ENCODE measurements at places on chromosomes 12 and 14.
A peak's percentile ranks its signal among the peaks of the same experiment; 100 is the strongest.

DNA sequence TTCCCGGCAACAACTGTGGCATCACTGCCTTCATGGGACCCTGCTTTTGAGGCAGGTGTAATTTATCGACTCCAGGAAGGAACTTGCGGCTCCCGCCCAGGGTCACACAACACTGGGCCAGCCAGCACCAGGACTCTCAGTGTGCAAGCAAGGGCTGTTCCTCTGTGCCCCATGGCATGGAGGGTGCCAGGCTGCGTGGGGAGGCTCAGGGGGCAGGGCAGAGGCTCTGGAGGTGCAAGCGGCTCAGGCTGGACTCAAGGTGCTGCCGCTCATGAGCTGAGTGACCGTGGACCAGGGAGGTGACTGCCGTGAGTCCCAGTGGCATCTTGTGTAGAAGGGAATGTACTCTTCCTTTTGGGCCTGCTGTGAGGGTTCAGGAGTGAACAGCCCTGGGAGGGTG, 57.6 kb downstream of the SLC24A4 start:
- no peak for DNase-seq

DNA sequence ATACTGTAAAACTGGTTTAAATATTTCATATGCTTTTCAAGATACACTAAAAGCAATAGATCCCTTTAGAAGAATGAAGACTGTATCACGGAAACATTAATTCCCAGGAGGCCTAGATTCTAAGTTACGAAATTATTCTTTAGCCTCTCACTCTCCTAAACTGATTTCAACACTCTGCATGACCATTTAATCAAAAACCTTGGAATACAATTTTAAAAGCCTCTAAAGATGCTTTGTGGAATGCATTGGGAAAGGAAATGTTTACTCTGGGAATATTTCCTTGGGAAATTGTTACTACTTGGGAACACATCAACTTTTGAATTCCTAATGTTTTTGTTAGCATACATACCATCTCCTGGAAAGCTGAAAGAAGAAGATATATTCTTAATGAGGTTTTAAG, 255.7 kb upstream of the FAR2 start:
- no peak for DNase-seq

DNA sequence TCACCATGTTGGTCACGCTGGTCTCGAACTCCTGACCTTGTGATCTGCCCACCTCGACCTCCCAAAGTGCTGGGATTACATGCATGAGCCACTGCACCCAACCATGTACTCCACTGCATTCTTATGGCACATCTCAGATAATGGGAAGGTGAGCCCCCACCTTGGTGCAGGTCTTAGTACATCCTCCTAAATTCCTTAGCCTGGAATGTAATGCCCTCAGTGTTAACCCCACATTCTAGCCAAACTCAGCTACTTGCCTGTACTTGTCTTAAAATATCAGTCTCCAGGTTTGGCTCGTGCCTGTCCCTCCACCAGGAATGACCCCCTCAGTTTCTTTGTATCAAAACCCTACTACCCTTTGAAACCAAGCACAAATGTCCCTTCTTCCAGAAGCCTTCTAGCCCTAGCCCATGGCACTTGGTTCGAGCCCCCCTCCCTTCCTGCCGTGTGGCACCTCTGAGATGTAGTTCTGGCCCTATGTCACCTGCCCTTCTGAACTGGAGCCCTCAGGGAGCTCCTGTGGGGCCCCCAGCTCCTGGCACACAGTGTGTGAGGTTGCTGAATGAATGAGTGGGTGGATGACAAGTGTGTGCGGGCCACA, 8.4 kb downstream of the KCNH3 start:
- no peak for DNase-seq

GRCh38 chr14:50598765-50599164, 38.8 kb downstream of the ATL1 start:
- no peak for DNase-seq

- DNase-seq = no peak
Measured at GRCh38 chr12:113359133-113359938, 949 bp downstream of the PLBD2 start.

- DNase-seq = peak; percentile 88
Measured at GRCh38 chr14:100654814-100655740, 67.9 kb upstream of the BEGAIN start.

DNA sequence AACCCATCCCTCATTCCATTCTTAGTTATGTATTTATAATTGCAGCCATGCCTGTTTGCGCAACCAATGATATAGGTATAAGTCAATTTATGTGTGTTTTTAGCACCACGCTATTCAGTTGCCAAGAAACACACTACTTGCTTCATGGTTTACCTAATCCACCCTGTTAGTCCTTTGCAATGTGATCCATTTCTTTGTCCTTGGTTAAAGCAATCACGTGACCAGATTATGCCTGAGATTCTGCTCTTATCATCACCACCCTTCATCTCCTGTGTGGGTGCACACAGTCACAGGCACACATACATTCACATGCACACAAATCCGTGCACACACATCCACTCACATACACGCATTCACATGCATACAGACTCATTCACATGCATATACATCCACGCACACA, 52.3 kb upstream of the KCNA5 start:
- DNase-seq = no peak

DNA sequence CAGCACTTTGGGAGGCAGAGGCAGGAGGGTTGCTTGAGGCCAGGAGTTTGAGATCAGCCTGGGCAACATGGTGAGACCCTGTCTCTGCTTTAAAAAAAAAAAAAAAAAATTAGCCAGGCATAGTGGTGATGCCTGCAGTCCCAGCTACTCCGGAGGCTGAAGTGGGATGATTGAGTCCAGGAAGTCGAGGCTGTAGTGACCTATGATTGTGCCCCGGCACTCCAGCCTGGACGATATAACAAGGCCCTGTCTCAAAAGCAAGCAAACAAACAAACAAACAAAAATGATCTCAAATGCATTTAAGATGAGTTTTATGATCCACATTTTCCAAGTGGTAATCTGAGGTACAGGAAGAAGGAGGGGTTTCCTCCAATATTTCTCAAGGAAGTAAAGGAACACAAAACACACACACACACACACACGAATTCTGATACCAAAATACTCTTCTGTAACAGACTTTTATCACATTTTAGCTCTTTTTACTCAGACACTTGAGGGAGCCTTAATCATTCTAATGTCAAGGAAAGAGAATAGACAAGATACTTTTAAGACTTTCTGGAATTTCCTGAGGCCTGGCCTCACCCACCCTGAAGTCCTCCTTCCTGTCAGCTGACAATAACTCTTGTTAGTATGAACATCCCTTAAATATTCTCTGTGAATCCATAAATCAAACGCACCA, 44.4 kb upstream of the CERS5 start:
- no peak for DNase-seq

GRCh38 chr14:95162641-95163040, 5.3 kb upstream of the DICER1 start:
- DNase-seq = no peak

DNA sequence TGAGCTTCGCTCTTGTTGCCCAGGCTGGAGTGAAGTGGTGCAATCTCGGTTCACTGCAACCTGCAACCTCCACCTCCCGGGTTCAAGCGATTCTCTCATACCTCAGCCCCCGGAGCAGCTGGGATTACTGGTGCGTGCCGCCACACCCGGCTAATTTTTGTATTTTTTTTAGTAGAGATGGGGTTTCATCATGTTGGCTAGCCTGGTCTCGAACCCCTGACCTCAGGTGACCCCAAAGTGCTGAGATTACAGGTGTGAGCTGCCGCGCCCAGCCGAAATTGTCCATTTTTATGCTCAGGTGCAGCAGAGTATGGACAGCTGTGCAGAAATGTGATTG, 19.2 kb upstream of the CYP46A1 start:
- DNase-seq = no peak

GRCh38 chr12:69851976-69852375, 26.9 kb downstream of the MYRFL start:
- no peak for DNase-seq

Data from D341Med (cell line).